ENCODE measurements at places on chromosomes 3 and 15. TPM values are rescaled to one million over a fixed set of nuclear protein-coding genes. Genes with fewer than 3 reads are reported as not detected.

PRTG gene
- total RNA-seq: 32.6 TPM

CCDC39 gene
- 0.32 TPM for total RNA-seq

NUP210 gene
- 43.0 TPM for total RNA-seq

MME gene
- total RNA-seq: 24.6 TPM

DNA sequence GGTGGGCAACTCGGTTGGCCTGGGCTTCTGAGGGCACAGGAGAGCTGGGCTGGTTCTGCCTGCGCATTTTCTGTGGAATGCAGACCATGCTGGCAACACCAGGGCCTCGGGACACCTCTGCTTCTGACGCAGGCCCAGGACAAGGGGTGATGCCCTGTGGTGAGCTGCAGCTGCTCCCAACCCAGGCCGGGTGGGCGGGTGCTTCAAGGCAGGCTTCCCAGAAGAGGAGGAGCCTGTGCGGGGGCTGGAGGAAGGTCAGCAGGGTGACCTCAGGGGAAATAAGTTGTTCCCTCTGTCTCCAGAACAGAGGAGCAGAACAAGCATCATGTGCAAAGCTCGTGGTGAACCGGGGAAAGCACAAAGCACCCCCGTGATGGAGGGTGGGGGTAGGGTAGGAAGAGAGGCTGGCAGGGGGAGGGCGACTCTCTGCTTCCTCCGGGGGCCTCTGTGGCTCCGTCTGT lies 11.0 kb upstream of the PLXNA1 start:
- DNase-seq: peak; percentile 71

- DNase-seq: peak; percentile 91
These were observed 24.3 kb downstream of the TBC1D21 start for GRCh38 chr15:73897441-73898261.

GRCh38 chr15:91867581-91868026 lies 14.1 kb downstream of the SLCO3A1 start:
- DNase-seq: peak; percentile 84

DNA sequence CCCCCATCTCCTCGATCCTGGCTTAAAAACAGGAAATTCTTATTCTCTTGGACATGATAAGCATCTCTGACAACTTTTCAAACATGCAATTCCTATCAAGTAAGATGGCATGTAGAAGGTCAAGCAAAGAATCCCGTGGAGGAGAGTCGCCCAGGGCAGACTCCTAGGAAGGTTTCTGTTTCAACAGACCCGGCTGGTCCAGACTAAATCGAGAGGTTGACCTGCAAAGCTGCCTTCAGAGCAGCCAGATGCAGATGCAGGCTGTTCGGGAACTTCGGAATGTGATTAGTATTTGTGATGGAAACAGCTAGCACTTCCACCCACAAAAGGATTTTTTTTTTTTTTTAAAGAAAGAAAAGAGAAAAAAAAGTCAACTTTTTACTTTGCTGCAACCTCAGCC lies 216.8 kb downstream of the NR1D2 start:
- DNase-seq: no peak

DNA sequence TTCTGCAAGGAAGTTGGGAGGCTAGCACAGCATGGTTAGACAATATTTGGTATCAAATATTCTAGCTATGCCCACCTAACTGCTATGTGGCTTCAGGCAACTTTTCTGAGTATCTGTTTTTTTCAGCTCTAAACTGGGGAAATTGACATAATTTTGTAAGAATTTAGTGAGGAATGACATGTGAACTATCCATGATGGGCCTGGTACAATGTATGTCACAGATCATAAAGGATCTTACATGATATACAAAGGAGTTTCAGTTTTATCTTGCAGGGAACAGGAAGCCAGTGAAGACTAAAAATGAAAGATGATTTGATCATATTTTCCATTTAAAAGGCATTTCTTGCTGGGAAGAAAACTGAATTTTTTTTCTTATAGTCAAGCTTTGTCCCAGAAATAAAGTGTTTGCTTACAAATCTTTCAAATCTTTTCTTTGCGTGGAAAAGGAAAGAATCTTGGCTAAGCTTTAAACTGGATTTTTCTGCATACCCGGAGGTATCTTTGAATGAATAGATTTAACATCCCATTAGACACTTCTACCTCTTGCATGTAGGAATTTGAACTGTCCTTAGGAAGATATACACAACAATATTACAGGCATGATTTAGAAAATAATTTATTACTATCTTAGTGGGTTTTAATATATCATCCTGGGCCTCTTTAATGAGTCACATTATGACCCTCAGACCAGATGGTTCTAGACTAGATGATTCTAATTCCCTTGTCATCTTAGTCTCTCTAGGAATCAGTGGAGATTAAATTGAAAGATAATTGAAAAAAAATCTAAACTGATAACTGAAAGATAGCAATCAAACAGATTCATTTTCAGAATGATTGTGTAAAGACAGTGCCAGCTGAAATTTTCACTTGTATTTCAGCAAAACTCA lies 436.0 kb upstream of the THBS1 start:
- DNase-seq: no peak

GRCh38 chr3:185942907-185943759 lies 5.3 kb upstream of the TRA2B start:
- peak; percentile 98 for DNase-seq

DNA sequence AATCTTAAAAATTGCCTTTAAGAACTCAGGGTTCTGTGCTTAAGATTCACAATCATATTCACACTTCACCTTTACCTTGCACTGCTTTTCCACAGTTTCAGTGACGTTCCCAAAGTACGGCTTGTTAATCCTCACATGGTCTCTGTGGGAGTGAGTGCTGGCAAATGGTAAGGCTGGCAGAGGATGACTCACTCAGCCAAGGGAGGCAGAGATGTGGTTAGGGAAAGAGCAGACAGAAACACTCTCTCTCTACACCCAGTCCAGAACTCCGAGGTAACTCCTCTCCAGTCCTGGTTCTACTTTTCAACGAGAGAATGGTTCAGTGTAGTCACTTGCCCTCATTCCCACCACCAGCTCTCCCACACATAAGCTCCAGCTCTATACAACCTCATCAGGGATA lies 33.1 kb downstream of the RASGRP1 start:
- DNase-seq: no peak

Measured in endodermal cell (in vitro differentiated cells).